ENCODE measurements at places on chromosomes 16 and 17.

DNA sequence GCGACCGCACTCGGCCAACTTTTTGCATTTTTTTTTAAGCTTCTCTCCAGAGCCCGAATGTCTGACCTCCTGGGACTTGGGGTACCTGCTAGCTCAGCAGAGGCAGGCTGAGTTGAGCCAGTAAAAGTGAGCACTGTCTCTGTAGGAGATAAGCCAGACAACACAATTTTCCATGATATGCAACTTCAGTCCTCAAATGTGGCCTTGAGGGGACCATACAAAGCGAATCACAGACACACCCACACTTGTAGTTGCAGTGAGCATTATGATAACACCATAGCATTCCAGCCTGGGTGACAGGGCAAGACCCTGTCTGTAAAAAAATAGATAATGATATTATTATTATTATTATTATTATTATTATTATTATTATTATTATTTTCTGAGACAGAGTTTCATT, 2.6 kb downstream of the DPEP2 start:
- DNase-seq: no peak

GRCh38 chr16:7638306-7638705, 305.7 kb downstream of the RBFOX1 start:
- DNase-seq: no peak

GRCh38 chr16:28103516-28104170, 40.1 kb upstream of the GSG1L start:
- DNase-seq: no peak

DNA sequence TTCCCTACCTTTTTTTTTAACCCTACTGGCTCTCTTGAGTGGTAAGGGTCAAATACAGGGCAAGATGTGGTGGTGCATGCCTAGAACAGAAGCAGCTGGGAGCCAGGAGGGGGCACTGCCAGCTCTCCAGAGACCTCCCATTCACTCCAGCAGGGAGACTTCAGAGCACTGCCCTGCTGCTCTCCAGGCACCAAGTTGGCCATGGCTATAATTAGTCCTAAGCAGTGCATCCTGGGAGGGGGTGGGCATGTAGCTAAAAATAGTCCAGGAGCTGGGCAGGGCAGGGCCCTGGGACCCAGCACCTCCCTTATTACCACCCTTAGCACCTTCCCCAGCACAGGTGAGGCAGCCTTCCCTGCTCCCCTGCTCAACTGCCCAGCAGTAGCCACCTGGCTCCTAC, 3.5 kb downstream of the CORO6 start:
- no peak for DNase-seq

- no peak for DNase-seq
These were observed 1.1 kb upstream of the TRPV3 start for GRCh38 chr17:3558603-3559269.

DNA sequence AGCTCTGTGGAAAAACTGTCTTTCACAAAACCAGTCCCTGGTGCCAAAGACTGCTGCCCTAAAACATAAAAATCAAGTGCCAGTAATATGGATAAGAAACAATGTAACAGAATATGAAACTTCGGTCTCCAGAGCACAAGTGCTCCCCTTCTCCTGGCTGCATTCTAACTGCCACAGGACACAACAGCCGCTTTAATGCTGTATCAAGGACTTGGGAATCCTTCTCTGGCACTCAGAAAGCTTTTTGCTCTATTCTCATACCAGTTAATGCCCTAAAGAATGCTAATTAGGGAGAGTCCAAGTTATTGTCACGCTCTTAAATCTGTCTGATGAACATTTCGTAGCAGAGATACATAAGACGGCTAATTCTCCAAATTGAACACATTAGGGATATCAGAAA, 90.9 kb downstream of the PARN start:
- DNase-seq: no peak

- no peak for DNase-seq
These were observed 35.6 kb downstream of the ABR start for GRCh38 chr17:1144162-1144561.

GRCh38 chr16:89956505-89957215, 8.1 kb downstream of the DEF8 start:
- no peak for DNase-seq

DNA sequence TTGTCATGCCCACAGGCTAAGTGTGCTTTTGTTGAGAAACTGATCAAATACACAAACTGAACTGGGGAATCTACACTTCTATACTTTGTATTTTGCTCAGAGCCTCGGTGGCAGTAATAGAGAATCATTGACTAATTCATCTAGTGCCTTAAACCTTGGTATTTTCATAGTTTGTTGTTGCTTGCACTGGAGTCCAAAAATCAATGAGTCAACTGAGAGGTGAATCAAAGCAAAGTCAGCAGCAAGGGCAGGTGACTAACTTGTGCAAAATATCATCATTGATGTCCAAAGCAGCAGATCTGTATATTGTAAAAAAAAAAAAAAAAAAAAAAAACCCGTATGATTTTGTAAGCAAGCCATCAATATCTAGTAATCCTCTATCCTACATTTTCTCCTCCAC, 296.4 kb downstream of the MAP2K6 start:
- DNase-seq: no peak

DNA sequence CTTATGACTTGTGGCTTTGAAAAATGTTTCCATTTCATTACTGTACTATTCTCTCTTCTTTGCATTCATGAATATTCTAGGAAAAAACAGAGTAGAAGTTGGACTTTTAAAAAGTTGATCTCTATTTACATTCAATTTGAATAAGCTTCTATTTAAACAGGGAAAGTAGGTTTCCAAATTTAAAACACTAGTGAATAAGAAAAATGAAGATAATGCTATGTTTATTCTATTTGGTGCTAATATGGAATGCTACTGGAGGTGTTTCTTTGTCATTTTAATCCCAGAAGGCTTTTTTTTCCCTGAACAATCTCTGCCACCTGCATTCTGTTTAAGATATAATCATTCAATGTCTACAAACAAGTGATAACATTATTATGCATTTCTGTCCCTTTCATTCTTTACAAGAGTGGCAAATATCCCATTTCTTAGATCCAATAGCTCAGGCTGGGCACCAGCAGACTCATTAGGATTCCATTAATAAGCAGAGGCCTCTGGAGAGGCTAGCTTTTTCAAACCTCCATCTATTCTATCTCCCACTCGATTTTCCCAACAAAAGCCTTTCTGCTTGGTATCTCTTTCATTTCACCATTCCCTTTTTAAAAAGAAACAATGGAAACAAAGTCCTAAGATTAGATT, 1001.6 kb upstream of the CDH8 start:
- DNase-seq: no peak

- no peak for DNase-seq
These were observed 18.3 kb upstream of the SUPT4H1 start for GRCh38 chr17:58370309-58370708.

GRCh38 chr17:10618202-10618635, 38.9 kb downstream of the MYH3 start:
- DNase-seq: peak; percentile 62

DNA sequence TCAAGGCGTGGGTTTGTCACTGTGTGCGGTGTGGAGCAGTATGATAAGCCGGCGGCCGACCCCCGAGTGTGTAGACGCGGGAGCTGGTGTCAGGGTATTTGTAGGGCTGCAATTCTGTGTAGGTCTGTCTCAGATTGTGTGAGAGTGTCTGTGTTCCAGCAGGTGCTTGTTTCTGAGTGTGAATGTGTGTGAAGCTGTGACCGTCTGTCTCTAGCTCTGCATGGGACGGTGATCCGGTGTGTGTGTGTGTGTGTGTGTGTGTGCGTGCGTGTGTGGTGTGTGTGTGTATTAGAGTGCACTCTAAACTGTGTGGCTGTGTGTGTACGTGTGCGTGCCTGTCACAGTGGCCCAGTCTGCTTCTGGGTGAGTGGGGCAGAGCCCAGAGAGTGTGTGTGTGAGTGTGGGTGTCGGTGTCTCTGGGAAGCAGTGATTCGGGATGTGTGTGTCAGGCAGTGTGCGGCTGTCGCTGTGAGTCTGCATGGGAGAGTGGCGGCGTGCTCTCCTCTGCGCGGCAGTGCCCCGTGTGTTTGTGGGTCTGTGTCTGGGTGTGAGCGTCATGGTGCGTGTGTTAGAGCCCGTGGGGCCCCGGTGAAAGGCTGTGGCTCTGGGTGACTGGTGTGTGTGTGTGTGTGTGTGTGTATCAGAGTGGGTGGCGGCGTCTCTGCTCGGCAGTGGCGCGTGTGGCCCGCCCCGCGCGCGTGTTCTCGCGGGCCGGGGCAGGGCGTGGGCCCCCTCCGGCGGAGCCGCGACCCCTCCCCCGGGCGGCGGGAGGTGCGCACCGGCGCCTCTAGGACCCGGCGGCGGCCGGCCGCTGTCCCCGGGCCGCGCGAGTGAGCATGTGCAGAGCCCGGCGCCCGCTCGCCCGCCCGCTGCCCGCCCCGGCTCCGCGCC, at the start of gene WSCD1:
WSCD1 (plus strand) TSS at position 841 of the 891 bp plus-strand sequence. CDS start 10,280 bp downstream, outside the sequence.
- no peak for DNase-seq

DNA sequence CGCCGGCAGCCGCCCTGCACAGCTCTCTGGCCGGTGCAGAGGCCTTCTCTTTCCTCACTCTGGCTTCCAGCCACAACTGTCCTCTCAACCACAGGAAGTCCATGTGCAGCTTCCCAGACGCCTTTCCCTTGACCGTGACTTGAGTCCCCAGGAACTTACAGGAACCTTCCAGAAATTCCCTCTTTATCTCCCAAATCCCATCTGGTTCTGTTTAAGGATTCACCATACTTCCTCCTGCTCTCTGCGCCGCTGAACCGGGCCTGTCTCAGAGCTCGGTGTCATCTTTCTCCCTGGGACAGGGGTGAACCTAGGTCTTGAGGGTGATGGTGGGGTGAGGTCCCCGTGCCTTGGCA, 65.2 kb upstream of the ZNF469 start:
- DNase-seq: no peak

- DNase-seq: no peak
These were observed 1.4 kb downstream of the CUEDC1 start for GRCh38 chr17:57953705-57954396.

DNA sequence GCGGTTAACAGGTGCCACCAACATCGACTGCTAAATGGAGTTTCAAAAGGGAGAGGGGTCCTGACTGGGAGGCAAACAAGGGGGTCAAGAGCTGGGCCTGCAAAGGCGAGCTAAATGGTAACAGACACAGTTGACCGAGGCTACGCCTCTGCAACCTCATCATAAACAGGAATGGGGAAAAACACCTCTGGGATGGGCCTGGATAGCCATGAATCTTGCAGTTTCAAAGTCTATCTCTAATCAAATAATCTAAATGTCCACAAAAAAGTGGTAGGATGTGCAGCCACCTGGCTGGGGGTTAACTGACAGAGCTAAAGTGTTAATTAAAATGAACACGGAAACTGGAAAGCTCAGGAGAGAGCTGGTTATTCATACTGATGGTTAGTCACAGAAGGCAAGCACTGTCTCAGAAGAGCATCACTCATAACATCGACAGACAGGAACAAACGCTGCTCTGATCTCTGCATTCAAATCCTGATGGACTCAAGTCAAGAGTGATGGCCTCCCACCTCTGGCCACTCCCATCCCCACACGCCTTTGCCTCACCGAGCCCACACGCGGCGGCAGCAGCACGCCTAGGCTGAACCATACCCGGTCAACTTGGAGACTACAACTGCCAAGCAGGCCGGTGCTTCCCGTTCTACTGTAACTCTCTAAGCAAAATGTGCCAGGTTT, 56.3 kb downstream of the CREBBP start:
- DNase-seq: no peak

DNA sequence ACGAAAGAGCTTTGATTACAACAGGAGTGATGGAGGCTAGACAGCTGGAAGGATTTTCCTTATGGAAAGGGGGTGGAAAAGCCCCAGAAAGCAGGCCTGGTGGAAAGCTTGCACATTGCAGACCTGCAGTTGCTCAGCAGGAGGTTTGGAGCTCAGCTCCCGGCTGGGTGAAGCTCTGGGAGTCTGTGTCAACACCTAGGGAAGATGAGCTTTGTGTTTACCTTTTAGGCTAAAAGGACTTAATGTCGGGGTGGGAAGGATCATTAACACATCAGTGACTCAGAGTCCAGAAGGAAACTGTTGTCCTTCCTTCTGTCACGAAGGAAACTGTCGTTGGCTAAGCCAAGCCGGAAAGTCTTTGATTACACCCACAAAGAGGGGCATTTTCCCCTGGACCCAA, 48.2 kb downstream of the RAP1GAP2 start:
- DNase-seq: no peak

GRCh38 chr17:13525876-13526275, 75.9 kb downstream of the HS3ST3A1 start:
- no peak for DNase-seq

- no peak for DNase-seq
These were observed 12.1 kb upstream of the HSD3B7 start for GRCh38 chr16:30972872-30973271.

DNA sequence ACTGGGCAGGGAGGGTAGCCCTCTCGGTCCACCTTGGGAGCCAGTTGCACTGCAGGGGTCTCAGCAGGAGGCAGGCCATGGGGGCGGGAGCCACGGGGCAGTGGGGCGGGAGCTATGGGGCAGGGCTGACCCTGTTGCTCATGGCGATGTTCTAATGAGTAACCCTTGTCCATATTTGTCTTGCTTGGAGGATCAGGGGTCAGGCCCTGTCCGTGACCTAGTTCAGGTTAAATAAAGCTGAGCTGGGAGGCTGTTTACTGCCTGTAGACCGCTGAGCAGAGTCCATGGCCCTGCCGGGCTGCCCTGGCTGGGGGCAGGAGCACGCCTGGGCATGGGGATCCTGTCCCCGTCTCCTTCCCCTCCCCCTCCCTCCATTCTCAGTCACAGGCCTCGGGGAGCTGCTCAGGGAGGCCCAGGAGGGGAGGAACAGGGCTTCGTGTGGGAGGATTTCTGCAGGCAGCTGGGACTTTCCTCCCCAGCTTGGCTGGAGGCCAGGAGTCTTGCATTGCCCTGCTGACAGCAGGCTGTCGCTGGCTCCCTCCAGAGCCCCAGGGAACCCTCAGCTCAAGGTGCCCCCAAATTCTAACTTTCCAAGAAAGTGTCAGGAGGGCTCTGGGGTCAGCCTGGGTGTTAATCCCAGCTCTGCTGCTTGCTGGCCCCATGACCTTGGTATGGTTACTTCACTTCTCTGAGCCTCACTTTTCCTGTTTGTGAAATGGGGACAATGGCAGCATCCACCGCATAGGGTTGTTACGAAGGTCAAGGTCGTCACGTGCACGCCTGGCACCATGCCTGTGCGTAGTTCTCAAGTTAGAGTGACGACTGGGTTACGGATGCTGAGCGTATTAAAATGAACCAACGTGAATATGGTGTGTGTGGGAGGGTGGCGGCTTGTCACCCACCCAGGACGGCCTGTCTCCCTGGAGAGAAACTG, 6.1 kb upstream of the SERPINF2 start:
- no peak for DNase-seq

DNA sequence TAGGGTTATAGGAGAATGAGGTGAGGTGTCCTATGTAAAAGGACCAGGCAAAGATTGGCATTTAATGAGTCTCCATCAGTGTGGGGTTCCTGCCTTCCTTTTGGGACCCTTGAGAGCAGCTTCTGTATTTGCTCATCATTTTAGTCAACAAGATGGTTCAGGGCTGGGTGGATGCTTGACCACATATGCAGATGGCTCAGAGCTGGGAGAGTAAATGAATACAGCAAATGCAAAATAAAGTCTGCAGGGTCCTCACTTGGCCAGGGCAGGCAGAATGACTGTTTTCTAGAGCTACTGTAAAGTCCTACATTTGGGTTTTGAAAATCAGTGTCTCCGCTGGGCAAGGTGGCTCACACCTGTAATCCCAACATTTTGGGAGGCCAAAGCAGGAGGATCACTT, 57.2 kb upstream of the ETV4 start:
- no peak for DNase-seq
